NCI-H524 (cell line): ENCODE measurements at places on chromosomes 12 and 14.

DNA sequence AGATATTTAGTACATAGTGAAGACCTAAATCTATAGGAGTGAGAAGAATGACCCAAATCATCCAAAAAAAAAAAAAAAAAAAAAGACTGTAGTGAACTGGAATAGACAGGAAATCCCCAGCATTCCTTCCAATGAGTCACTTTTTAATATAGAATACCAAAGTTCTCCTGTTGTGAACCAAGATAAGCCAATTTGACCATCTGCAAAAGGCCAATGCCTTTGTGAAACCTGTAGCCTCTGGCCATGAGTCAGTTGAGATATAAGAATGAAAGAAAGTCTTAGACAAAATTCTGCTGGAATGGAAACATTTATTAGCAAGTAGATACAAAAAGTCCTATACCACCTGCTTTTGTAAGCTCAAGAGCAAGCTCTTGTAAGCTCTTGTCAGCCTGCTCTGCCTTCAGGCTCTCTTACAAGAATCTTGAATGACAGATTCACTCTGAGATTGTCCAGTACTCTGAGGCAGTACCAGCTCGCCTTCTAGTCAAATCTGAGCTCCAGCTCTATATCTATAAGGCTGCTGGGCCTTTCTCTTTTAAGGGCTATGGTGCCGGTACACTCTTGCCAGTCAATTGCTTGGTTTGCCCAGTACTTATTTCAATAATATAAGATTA, 243.0 kb upstream of the TMTC1 start:
- DNase-seq, result no peak

- DNase-seq, result peak; percentile 43
These were observed 42.9 kb upstream of the VRK1 start for GRCh38 chr14:96754162-96754844.

DNA sequence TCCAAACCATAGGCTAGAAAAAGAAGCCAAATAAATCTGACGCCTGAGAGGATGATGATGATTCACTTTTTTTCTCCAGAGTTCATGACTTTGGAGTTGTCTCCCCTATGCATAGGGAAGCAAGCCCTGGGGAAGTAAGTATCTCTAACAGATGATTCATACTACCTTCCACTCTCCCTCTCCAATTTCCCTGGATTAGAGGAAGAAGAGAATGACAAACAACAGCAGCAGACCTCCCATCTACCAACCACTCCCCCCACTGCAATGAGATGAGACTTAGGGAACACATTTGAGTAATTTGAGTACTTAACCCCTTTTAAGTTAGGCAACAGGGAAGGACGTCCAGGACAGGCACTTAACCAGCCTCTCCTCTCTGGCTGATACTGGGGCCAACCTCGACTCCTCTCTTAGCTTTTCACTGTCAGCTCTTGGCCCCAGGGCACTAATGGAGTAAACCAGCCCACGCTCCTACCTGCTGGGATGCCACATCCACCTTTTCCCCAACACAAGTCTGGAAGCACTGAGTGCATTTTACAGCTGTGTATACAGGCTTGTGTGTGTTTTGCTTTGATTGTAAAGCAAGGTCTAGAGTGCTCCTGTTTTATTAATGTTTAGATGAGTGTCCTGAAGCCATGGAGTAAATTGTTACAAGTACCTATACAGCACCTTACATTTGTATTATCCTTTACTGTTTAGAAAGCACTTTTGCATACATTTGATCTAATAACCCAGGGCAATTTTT, 180.7 kb downstream of the PHLDA1 start:
- DNase-seq, result no peak

- no peak for DNase-seq
These were observed at the start of gene C1S for GRCh38 chr12:7060353-7060954. Gene C1S (plus strand): TSS chr12:7060718. CDS start chr12:7061913, 1,195 bp downstream.

GRCh38 chr14:100261621-100262020, 22.7 kb downstream of the YY1 start:
- DNase-seq, result no peak

GRCh38 chr12:124938587-124938986, 24.1 kb upstream of the UBC start:
- DNase-seq, result no peak

DNA sequence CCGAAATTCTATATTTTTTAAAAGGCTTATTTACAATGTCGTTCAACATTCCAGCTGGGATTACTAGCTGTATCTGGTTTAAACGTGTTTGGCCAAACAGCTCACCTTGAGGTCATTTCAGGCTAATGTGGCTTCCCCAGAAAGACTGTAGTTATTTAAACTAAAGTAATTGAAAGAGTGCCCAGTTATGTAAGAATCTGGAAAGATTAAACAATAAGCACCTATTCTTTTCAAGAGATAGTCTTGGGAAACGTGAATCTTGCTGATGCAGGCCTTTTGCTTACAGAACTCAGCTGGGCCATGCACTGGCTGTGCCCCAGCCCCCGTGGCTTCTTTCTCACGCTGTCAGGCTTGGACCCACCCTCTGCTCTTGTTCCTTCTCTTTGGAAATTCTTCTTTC, 24.4 kb downstream of the GLRX5 start:
- DNase-seq, result no peak

- DNase-seq, result peak; percentile 87
These were observed 84.6 kb upstream of the NAV3 start for GRCh38 chr12:77746096-77746495.

DNA sequence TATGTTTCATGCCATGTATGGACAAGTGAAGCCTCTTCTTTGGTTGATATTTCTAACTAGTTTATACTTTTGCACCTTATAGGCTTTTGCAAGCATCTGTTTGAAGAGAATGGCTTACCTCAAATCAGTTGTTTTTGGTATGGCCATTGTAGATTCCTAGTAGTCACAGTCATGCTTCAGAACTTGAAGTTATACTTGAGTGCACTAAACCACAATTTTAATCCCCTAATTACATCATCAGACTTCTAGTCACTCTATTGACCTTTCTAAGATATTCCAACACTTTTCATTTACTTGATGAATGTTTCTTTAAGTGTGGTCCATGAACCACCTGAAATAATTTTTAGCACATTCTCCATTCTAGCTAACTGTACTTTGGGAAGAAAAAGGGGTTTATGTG, 18.6 kb upstream of the KLRB1 start:
- no peak for DNase-seq

GRCh38 chr14:64746298-64747250, 42.4 kb downstream of the PLEKHG3 start:
- no peak for DNase-seq

DNA sequence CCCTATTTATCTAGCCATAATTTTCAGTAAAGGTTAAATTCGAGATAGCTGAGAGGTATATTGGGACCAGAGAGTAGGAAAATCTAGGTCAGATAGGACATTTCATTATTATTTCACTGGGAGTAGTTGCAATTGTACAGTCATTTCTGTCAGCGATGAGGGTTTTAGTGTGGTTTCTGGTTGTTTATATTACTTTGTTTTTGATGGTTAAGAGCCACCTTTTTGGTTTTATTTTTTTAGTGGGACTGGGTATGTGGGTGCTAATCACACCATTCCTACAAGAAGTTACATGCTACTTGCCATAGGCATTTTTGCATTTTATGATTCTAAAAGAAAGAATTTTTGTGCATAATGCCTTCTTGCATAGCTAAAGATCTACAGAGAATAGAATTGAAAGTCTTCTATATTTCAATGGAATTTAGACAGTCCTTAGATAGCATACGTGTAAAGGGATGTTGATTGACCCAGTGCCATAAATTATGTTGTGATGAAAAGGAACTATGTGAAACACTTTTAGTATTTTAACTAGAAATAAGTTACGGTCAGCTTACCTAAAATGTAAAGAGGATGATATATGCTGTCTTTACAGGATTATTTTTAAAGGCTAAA, 85.2 kb downstream of the KTN1 start:
- no peak for DNase-seq

GRCh38 chr12:69022674-69023073, 89.7 kb upstream of the CPM start:
- DNase-seq, result no peak

- no peak for DNase-seq
These were observed 11.7 kb downstream of the RTL1 start for GRCh38 chr14:100891501-100892445.

- peak; percentile 17 for DNase-seq
These were observed 21.1 kb downstream of the FKBP3 start for GRCh38 chr14:45112896-45113781.

GRCh38 chr12:4031703-4032291, 158.6 kb upstream of the PARP11 start:
- no peak for DNase-seq

GRCh38 chr12:49825360-49825970, 2.7 kb downstream of the NCKAP5L start:
- no peak for DNase-seq

GRCh38 chr12:10968765-10969456, 17.8 kb downstream of the TAS2R50 start:
- no peak for DNase-seq

DNA sequence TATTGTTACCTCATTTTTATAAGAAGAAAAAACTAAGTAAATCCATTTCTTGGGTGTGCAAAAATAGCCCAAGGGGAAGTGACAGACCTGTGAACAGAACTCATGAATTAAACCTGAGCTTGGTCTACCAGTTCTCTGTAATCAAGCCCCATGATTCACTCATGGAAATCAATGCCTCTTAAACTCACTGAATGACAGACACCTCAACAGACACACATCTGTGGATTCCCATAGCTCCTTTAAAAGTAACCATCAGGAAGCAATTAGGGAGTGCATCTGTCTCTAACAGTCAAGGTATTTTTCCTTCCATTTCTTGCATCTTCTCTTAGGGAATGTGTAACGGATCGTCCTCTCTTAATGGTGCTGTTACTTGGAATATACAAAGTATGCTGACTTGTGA, 215.0 kb upstream of the EEA1 start:
- peak; percentile 28 for DNase-seq

DNA sequence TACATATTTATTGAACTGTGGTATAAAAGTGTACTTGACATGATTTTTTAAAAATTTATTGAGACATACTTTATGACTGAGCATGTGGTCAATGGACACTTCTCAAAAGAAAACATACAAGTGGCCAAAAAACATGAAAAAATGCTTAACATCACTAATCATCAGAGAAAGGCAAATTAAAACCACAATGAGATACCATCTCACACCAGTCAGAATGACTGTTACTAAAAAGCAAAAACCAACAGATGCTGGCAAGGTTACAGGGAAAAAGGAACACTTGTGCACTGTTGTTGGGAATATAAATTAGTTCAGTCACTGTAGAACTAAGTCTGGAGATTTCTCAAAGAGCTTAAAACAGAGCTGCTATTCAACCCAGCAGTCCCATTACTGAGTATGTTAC, 1177.6 kb downstream of the GALC start:
- no peak for DNase-seq

- no peak for DNase-seq
These were observed 5.7 kb downstream of the OTUB2 start for GRCh38 chr14:94031883-94032279.

- no peak for DNase-seq
These were observed 9.4 kb downstream of the AICDA start for GRCh38 chr12:8603286-8603685.

DNA sequence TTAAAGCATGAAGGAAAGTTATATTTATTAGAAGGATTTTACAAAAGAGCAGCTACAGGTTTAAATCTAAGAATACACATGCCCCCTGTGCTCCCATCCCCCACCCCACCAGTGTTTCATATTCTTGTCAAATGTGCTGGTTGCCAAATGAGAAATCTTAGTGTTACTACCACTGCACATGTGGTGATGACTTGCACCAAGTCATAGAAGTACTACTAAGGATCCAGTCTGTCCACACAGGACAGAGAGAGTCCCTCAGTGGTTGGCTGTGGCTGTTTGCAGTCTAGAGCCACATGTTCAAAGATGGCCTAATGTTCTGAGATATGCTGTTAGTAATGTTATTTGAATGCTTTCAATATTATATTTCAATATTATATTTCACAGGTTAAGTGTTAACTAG, 268.8 kb downstream of the ADAMTS20 start:
- no peak for DNase-seq

- peak; percentile 72 for DNase-seq
These were observed 131.9 kb downstream of the EXOC5 start for GRCh38 chr14:57136669-57137328.

GRCh38 chr12:89166525-89166934, 185.8 kb downstream of the DUSP6 start:
- no peak for DNase-seq

- DNase-seq, result peak; percentile 48
These were observed 6.3 kb downstream of the FLRT2 start for GRCh38 chr14:85535991-85536832.

GRCh38 chr12:107774349-107775029, at the start of gene ASCL4:
Gene ASCL4 (plus strand): TSS chr12:107774704. CDS start chr12:107775219, 515 bp downstream.
- DNase-seq, result no peak

DNA sequence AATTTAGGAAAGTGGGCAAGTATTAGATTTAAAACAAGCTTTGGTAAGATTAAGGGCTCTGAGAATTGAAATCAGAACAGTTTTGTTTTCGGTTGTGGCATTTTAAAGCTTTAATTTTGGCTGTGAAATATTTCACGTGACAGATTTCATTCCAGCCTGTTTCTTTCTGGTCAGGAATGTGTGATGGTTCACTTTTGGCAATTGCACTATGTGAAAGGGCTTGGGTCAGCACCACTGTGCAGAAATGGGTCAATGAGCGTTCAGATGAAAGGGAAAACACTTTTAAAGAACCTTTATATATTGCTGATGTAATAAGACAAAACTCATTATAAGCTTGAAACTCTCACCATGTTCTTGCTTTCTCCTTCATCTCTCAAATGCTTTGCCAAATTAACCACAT, 17.1 kb downstream of the NUBPL start:
- DNase-seq, result no peak

- DNase-seq, result no peak
These were observed 1.6 kb upstream of the CLEC14A start for GRCh38 chr14:38257507-38257906.
